ENCODE measurements at places on chromosomes 1 and 21.

DNA sequence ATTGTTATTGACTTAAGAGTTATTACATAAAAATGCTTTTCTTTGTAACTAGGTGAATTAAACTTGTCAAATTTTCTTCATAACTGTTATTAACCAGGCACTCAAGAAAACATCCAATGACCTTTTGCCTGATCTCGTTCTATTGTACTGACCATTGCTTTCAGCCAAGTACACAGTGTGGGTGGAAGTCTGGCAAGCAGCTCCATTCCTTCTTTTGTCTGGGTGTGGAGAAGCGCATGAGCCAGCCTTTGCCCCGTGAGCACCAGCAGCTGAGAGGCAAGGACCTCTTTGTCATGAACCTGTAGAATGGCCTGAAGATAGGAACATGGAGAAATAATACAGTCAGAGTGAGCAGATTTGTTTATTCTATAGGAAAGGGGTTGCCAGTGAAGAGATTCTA lies 57.5 kb downstream of the IARS2 start:
- no peak for DNase-seq

GRCh38 chr1:212520299-212520698 lies 87.6 kb downstream of the NENF start:
- no peak for DNase-seq

DNA sequence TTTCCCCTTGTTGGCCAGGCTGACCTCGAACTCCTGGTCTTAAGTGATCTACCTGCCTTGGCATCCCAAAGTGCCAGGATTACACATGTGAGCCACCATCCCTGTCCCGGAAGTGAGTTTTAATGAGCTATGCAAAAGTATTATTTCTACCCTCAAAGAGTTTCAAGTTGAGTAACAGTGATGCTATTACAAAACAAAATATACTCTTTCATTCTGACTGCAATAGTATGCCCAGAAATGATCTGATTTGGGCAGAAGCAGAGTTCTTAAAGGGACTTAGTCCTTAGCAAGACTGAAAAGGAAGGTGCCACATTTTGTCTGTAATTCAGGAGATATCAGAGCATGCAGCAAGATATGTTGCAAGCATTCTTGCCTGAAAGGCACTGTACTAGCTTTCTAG lies 375.4 kb downstream of the NUF2 start:
- no peak for DNase-seq

DNA sequence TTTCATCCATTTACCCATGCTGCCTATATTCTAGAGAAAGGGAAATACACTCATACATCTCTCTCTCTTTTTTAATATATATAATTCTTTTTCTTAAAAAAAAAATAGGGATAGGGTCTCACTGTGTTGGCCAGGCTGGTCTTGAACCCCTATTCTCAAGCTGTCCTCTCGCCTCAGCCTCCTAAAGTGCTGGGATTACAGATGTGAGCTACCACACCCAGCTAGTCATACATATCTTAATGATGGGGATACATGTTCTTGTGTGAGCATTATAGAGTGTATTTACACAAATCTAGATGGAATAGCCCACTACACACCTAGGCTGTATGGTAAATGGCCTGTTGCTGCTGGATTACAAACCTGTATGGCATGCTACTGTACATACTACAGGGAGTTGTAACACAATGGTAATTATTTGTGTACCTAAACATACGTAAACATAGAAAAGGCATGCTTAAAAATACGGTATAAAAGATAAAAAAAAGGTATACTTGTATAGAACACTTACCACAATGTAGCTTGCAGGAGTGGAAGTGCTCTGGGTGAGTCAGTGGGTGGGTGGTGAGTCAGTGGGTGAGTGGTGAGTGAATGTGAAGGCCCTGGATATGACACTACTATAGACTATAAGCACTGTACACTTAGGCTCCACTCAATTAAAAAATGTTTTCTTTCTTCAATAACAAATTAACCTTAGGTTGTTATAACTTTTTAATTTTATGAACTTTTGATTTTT lies 72.9 kb downstream of the IVNS1ABP start:
- DNase-seq = no peak

DNA sequence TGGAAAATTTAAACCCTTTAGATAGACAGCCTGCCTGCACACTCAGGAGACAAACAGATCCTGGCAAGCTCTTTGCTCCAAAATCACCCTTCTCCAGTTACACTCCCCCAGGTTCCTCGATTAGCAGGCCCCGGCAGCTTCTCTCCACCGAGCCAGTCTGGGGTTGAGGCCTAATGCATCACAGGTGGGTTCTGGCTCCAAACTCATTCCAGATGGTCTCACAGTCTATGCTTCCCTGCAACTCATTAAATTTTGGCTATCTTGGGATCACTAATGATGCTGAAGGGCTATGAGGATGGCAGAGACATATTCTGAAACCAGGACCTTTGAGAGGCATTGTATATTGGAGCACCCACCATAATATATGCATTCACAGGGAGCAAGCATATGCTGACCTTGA lies 559.8 kb upstream of the USP24 start:
- peak; percentile 44 for DNase-seq

DNA sequence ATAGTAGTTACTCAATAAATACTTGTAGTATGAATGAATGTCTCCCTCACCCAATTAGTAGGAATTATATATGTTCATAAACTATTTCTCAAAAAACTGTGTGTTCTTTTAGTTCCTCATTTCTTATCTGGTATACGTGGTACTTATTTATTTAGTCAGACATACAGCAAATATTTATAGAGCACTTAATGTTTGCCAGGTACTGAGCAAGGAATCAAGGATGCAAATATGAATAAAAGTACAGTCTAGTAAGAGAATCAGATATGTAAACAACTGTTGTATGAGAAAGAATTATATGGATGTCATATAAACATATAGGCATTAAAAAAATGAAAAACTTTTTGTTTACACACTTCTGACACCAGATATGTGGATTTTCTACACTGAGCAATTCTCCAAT lies 58.5 kb downstream of the ATF6 start:
- no peak for DNase-seq

DNA sequence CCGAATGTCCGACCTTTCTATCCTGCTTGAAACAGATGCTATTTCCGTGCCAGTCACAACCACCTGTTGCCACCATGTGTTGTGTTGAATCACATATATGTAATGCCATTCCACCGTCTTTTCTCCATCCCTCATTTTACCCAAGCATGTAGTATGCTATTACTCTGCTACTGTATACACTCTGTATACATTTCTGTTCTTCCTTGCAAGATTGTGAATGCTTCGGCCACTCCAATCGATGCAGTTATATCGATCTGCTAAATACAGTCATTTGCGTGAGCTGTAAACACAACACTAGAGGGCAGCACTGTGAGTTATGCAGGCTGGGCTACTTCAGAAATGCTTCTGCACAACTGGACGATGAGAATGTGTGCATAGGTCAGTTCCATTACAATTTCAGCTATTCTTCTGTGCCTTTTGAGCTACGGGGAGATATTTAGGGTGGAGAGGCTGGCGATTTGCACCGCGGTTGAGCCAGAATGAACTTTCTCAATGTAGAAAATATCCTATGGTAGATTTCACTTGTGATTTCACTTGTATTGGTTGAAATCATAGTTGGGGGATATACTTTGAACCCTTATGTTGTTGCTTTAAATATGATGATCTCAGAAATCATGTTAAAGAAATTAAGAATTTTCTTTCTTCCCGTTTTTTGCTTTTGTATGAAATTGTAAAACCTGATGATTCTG lies 289.8 kb downstream of the NTNG1 start:
- peak; percentile 57 for DNase-seq

DNA sequence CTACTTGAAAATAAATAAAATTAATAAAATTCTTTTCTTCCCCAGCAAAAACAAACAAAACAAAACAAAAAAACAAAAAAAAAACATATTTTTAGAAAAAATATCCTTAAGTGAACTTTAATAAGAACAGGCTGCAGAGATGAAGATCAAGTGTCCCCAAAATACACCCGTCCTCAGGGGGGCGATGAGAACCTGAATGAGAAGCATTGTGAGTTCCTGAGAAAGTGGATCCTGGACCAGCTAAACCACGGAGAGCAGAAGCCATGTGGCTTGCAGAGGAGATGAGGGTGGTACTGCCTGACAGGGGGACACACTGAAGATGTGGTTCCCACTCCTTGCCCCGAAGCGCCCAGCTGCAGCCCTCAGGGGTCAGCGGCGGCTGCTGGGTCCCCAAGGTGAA lies 89.3 kb downstream of the ITPKB start:
- DNase-seq = no peak

DNA sequence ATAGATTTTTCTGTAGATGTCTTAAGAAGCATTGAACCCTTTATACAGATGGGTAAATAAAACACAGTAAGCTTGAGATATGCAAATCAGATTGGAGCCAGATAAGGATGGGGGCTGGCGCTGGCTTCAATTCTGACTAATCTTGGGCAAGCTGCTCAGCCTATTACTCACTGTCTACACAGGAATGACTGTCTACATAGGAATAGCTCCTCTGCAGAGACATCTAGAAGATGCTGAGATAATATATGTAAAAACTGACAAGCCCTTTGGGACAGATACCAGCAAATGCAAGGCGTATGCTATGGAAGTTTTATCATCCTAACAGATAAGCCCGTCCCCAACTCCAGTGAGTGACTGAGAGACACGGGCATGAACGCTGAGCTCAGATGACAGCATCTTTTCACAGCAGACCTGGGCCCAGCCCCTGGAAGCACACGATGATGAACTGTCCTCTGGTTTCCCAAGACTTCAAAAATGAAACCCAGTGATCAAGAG lies 1.7 kb downstream of the CLDN14 start:
- no peak for DNase-seq

GRCh38 chr1:204461331-204462228 lies 33.0 kb downstream of the PIK3C2B start:
- no peak for DNase-seq

DNA sequence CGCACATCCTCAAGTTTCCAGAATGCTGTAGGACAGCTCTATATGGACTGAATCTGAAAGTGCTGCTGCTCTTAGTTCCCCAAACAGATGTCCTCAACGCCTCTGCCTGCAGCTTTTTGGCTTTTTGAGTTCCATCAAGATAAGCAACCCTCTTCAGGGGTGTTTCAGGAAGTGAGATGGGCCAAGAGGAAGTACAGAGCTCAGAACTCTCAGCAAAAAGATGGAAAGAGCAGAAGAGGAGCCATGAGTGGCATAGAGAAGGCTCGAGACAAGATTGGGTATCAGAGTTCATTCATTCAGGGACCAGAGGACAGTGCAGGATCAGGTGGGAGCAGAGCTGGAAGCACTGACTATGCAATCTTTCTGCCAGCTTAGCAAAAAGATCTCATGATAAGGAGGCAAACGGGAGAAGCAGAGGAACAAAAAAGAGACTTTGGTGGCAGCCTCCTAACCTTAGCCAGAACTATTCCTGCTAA lies at the start of the genes ADORA3 and TMIGD3:
Gene ADORA3, minus strand, starts transcription at position 49 of the 476 bp plus-strand sequence. CDS start 279 bp downstream, outside the sequence.
Gene TMIGD3, minus strand, starts transcription at position 49 of the 476 bp plus-strand sequence. CDS start 279 bp downstream, outside the sequence.
- no peak for DNase-seq

DNA sequence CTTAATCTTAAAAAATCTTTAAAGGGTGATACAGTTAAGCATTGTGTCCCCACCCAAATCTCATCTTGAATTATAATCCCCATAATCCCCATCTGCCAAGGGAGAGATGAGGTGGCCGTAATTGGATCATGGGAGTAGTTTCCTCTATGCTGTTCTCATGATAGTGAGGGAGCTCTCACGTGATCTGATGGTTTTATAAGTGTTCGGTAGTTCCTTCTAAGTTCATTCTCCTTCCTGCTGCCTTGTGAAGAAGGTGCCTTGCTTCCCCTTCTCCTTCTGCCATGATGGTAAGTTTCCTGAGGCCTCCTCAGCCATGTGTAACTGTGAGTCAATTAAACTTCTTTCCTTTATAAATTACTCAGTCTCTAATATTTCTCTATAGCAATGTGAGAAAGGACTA lies 10.7 kb downstream of the DHRS3 start:
- no peak for DNase-seq

DNA sequence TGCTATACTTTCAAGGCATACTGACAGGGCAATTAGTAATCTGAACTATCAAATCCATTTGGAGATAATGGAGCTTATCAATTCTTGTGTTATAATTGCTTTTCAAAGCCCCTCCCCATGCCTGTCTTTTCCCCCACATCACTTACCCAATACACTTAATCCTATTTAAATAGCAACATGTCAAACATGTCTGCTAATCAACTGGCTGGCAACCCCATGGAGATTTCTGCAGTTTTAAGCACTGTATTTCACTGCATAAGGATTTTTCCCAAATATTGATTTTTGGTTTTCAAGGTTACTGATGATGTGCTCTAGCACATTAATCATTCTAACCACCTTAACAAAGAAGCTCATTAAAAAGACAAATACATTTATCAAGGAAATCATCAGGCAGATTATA lies 800.3 kb downstream of the PLA2G4A start:
- DNase-seq = no peak

GRCh38 chr1:156502391-156502893 lies 1.9 kb upstream of the MEF2D start:
- no peak for DNase-seq

GRCh38 chr1:81437649-81438048 lies 363.1 kb upstream of the ADGRL2 start:
- DNase-seq = no peak

DNA sequence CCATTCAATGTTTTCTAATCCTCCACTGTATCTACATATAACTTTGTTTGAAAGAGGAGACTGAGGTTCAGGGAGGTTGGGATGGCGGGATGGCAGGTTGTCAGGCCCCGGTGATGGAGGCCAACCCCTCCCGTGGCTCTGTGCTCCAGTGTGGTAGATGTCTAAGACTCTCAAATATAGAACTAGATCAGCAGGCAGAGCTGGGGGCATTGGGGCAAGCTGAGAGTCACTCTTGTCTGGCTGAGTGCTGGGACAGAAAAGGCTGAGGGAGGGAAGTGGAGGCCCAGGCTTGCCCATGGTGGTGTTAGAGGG lies 1.7 kb downstream of the IL6R start:
- DNase-seq = no peak

- DNase-seq = no peak
Measured at GRCh38 chr1:212179394-212180076, 105.7 kb upstream of the PPP2R5A start.

- DNase-seq = no peak
Measured at GRCh38 chr1:39474810-39475209, 16.6 kb upstream of the BMP8A start.

DNA sequence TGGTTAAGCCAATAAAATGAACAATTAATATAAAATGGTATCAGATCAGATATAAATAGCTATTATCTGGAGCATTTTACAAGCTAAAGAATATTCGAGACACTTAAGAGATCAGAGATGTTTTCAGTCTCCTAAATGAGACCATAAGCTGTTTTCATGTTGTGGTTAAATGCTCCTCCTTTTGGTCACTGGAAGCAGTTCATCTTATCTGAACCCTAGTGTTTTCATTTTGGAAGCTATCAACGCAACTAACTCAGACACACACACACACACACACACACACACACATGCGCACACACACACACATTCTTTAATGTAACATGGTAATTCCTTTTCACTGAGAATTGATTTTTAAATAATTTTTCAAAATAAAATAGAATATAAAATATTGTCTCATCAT lies 10.0 kb upstream of the LRRC8C start:
- no peak for DNase-seq

- DNase-seq = no peak
Measured at GRCh38 chr1:242870966-242871365, 346.5 kb upstream of the PLD5 start.

GRCh38 chr1:156899956-156900718 lies 6.6 kb downstream of the PEAR1 start:
- peak; percentile 49 for DNase-seq

- no peak for DNase-seq
Measured at GRCh38 chr1:86868477-86868876, 45.4 kb downstream of the SELENOF start.

- DNase-seq = no peak
Measured at GRCh38 chr1:200161801-200162200, 134.3 kb downstream of the NR5A2 start.

- DNase-seq = no peak
Measured at GRCh38 chr1:34371829-34372532, 195.3 kb downstream of the C1orf94 start.

- no peak for DNase-seq
Measured at GRCh38 chr1:74107394-74107793, 90.6 kb downstream of the LRRIQ3 start.
